NCI-H526 (cell line): ENCODE measurements at places on chromosomes 3 and 15.
A peak's percentile ranks its signal among the peaks of the same experiment; 100 is the strongest.

DNA sequence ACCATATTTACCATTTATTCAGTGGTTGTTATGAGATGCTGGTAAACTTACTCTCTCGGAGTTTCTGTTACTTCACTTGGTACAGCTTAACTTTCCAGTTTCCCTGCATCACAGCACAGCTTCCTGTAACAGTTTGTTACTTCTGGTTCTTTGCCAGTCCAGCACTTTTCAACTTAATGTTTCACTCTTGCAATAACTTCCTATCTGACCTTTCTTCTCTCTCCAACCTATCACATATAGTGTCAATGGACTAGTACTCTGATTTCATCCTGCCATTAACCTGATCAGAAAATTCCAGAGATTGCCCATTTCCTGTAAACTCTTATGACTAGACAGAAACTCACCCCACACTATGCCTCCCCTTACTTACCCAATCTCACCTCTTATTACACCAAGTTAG lies 3.9 kb upstream of the ATP11B start:
- no peak for DNase-seq

- DNase-seq = no peak
These were observed 141.7 kb downstream of the LRRK1 start for GRCh38 chr15:101060576-101061551.

GRCh38 chr15:79117442-79118204 lies 27.0 kb upstream of the RASGRF1 start:
- no peak for DNase-seq

DNA sequence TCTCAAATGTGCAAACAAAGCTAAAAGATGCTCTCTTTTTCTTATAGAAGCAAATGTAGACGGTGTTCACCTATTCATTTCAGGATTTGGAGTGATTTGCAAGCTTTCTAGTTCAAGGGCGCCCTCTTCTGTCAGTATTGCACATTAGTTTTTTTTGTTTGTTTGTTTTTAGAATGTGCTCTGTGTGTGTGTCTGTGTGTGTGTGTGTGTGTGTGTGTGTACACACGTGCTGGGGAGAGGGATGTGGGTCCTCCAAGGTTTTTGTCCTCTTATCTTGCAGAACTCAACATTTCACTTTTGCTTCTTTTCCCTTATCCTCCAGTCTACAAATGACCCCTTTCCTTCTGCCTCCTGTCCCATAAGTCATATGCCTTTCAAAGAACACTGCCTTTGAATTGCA lies 23.5 kb downstream of the DNAH1 start:
- peak; percentile 78 for DNase-seq

DNA sequence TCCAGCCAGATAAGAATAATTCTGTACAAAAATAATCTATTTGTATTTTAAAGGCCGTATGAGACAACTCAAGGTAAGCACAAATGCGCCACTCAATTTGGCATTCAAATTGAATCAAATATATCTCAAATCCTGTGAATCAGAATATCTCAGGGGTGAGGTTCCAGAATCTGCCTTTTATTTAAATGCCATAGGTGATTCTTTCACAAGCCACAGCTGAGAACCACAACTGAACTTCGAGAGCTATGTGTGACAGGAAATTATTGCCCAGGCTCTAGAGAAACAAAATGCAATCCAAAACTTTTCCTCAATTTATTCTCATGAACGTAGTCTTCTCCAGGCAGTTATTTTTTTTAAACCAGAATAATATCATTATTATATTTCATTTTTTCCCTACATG lies 11.9 kb downstream of the ATP8B4 start:
- DNase-seq = no peak

GRCh38 chr3:160105907-160106584 lies 117.4 kb downstream of the IL12A start:
- no peak for DNase-seq

GRCh38 chr3:128143496-128143895 lies 9.8 kb upstream of the EEFSEC start:
- DNase-seq = no peak

- peak; percentile 32 for DNase-seq
These were observed at the start of gene CD80 for GRCh38 chr3:119559441-119559963. Gene CD80, minus strand, starts transcription at chr3:119559614. Its CDS starts 1,886 bp downstream, at chr3:119557728.

GRCh38 chr3:59605318-59605717 lies 555.5 kb upstream of the CFAP20DC start:
- DNase-seq = no peak

DNA sequence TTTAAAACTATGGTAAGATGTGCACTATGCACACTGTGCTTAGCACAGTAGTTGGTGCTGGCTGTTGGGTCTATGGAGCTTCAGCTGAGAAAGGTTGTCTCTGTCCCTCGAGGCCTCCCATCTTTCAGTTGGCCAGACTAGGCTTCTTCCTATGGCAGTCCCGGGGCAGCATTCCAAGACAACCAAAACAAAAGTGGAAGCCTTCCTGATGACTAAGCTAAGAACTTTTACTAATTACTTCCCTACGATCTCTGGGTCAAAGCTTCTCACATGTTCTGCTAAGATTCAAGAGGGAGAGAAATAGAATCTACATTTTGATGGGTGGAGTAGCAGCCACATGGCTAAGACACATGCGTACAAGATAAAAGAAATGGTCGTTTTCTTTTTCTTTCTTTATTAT lies 342.8 kb downstream of the TUSC7 start:
- DNase-seq = no peak

GRCh38 chr3:40290396-40290795 lies 19.1 kb upstream of the EIF1B start:
- DNase-seq = no peak
